ENCODE measurements at places on chromosomes 5 and 9. TPM values are rescaled to one million over a fixed set of nuclear protein-coding genes. Genes with fewer than 3 reads are reported as not detected.
A peak's percentile ranks its signal among the peaks of the same experiment; 100 is the strongest.

DNA sequence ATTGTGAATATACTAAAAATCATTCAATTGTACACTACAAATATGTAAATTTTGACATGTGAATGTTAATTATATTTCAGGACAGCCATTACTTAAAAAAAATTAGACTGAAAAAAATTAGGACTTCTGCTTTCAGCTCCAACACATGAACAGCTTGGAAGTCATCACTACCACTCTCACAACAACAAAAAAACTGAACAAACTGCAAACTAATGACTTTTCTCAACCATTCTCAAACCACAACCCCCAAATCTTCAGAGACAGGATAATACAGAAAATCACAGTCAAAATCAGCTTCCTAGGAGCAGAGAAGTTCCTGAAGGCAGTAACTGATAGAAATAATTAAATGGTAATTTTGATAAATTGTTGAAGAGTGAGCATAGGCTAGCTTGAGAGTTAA lies 686.4 kb downstream of the TLE1 start:
- no peak for DNase-seq

DNA sequence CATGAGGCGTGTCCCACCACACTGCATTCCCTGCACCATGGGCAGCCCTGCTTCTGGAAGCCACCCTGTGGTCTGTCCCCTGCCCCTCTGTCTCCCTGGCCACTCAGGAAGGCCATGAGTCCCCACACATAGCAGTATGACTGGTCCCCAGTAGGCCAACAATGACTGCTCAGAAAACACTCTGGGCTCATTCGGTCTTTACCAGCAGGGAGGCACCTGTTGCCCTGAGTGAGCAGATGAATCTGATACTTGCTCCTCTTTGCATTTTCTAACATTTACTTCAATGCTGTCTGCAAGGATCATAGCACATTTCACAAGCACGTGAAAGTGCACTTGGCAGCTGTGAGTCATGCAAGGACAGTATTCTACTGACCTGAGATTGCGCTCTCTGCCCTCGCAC lies 365.4 kb upstream of the IRX1 start:
- DNase-seq = no peak

DNA sequence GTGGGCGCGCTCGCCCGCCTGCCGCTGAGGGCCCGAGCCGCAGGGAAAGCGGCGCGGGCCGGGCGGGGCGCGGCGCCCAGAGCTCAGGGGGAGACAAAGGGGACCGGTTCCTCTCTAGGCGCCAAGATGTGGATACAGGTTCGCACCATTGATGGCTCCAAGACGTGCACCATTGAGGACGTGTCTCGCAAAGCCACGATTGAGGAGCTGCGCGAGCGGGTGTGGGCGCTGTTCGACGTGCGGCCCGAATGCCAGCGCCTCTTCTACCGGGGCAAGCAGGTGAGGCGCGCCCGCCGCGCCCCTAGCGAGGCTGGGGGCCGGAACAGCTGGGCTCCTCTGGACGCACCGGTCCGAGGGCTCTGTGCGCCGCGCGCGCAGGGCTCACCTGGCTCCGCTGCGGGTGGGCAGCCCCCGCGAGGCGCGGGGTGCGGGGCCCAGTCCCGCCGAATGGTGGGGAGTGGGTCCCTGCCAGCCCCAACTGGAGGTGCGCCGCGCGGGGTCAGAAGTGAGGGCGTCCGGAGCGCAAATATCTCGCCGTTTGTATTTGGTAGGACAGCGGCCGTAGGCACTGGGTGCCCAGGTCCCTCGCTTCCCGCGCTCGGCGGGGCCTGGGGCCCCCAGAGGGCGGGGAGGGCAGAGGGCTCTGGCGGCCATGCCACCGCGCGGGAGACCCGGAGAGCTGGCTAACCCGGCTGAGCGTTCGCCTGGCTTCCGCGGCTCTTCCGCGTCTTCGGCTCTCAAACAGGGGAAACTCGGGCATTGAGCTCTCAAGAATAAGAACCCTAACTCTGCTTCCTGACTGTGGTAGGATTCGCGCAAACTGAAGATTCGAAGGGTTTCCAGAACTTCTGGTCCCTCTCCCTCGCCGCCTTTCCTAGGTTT lies 607 bp downstream of the UHRF2 start:
- no peak for DNase-seq

- DNase-seq = no peak
Measured at GRCh38 chr9:131278702-131279111, 2.4 kb upstream of the FAM78A start.

Gene HNRNPAB
- 228 TPM for total RNA-seq

DNA sequence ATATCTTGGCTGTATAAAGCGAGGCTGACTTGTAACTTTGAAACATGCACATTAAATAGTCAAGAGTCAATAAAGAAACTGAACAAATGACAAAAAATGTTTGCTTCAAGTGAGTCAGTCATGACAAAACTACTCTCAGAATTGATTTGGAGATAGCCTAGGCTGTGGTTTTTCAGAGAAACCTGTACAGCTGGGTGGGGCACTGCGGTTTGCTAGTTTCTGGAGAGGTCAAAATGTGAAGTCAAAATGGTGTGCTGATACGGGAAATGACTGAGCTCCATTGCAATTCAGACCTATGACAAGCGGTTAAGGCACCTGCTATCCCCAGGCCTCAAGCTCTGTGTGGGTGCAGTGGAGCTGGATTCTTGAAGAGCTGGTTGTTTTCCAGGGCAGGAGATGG lies 10.3 kb upstream of the CD180 start:
- peak; percentile 19 for DNase-seq

- DNase-seq = no peak
Measured at GRCh38 chr5:132226516-132227234, 978 bp downstream of the P4HA2 start.

Gene GKAP1
- 5.0 TPM for total RNA-seq

DNA sequence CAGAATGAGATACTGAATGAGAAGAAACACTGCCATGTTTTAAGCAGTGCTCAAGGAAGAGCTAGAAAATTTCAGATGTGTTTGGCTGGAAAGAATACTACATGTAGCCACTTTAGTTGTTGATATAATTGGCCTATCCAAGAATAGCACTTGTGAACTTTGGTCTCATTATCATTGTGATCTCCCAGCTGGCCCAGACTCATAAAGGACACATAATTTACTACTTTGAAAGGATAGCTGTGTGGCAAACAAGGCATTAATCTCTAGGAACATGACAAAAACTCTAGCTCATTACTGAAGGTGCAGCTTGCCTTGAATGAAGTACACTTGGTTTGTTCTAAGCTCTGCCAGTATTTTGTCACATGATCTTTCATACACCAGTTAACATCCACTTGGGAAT lies 356.3 kb downstream of the CSNK1G3 start:
- no peak for DNase-seq

- no peak for DNase-seq
Measured at GRCh38 chr5:41519801-41520200, 9.4 kb upstream of the PLCXD3 start.

GRCh38 chr5:136236479-136237083 lies 43.6 kb upstream of the SMIM32 start:
- DNase-seq = peak; percentile 30

GRCh38 chr5:51559921-51560658 lies 176.8 kb downstream of the ISL1 start:
- DNase-seq = no peak

DNA sequence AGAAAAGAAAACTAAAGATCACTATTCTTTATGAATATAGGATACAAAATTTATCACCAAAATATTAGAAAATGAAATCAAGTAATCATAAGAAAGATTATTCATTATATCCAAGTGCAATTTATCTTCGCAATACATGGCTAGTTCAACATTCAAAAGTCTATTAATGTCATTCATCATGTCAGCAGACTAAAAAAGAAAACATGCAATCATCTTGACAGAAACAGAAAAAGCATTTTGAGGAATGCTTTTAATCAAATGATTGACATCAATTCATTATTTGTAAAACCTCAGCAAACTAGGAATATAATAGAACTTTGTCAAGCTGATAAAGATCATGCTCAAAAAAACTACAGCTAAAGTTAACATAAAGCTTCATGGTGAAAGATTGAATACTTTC lies 40.7 kb downstream of the ATPSCKMT start:
- DNase-seq = no peak

GRCh38 chr5:117359895-117360294 lies 785.3 kb upstream of the SEMA6A start:
- no peak for DNase-seq

- no peak for DNase-seq
Measured at GRCh38 chr9:106800701-106801270, 62.2 kb upstream of the ZNF462 start.

DNA sequence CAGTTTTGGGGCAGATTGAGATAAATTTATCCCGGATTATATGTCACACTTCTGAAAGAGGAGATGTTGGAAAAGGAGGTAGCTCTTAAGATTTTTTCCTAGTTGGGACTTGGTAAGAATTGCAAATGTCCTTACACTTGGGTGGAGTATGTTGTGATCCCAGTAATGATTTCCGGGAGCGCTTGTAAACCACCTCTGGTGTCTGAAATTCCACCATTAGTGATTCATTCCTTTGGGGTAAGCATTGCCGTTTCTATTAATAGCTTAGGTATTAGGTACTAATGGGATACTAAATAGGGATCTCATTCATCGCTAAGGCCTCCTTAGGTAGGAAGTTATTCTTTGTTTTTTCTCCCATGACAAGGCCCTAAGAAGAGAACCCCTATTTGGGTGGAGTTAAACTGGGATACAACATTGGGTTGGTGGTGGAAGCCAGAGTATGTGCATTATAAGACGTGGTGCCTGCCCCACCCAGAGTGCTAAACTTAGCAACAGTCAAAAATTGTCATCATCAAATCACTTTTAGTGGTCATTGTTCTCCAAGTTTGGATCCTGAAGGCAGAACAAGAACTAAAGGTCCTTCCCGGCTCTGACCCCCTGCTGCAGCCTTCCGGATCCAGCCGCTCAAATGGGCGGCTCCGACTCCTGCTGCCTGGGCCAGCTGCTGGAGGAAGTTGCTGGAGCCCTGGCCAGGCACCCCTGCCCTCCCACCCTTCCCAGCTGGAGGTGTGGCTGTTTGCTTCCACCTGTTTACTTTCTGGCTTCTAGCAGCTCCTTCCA lies 31.7 kb upstream of the DAB2IP start:
- DNase-seq = peak; percentile 55

- no peak for DNase-seq
Measured at GRCh38 chr9:93180938-93181337, 3.0 kb upstream of the WNK2 start.

DNA sequence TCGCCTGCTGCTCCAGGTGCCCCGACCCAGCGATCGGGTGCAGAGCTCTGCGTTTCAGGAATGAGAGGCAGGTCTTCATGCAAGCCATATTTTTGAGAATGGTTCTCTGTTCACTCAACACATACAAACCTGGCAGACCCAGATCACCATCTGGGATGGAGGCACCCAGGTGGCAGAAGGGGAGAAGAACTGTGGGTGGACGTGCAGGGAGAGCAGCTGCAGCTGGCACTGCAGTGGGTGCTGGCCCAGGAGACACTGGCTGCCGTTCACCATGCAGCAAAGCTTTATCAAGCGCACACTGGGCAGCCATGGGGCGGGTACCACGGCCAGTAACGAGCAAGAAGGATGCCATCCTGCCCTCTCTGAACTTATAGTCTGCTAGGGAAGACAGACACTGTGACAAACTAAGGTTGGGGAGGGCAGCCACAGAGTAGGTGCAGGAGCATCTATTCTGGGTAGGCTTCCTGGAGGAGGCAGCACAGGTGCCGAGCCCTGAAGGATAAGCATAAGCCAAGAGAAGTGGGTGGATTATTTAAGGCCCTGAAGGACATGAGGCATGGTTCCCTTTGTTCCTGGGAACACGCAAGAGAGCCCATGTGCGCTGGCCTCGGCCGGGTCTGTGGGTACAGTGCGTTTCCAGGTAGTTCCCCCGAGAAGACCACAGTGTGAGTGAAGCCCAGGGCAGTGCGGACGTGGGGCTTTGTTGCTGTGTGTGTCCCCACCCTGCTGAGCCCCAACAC lies 46.2 kb upstream of the FCN2 start:
- DNase-seq = no peak

DNA sequence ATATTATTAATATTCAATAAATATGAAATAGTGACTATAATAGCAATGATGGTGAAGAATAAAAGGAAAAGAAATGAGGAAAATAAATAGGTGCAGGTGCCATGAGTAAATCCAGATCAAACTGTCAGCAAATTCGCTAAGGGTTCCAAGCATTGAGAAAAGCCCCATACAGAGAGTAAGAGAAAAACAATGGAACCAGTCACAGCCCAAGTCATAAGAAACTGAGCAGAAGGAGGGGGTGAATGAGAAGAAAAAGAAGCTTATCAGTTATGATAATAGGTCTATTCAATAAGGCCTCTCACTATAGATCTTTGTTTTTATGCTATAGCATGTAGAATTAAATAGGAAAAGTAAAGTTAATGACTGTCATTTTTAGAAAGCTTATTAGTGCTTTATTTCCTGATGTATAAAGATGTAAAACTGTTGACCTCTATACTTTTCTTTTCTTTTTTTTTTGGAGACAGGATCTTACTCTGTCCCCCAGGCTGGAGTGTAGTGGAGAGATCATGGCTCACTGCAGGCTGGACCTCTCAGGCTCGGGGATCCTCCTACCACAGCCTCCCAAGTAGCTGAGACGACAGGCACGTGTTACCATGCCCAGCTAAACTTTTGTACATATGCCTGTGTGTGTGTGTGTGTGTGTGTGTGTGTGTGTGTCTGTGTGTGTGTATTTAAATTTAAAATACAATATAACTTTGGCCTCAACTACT lies 72.4 kb downstream of the FYB1 start:
- no peak for DNase-seq

Gene SPINK13
- 0.58 TPM for total RNA-seq

DNA sequence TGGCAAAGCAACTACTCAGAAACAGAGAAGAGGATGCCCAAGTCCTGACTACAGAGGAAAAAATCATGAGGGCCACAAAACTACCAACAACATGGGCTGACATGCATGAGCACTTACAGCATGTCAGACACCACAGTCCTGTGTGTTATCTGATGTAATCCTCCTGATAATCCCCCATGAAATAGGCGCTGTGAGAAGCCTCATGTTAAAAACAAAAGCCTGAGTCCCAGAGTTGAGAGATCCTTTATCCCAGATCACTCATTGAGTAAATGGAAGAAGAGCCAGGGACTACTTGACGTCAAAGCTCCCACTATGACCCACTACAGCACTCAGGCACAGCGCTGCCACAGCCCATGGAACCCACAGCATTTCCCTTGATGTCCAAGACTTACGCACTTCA lies 7.2 kb upstream of the SPOCK1 start:
- no peak for DNase-seq

DNA sequence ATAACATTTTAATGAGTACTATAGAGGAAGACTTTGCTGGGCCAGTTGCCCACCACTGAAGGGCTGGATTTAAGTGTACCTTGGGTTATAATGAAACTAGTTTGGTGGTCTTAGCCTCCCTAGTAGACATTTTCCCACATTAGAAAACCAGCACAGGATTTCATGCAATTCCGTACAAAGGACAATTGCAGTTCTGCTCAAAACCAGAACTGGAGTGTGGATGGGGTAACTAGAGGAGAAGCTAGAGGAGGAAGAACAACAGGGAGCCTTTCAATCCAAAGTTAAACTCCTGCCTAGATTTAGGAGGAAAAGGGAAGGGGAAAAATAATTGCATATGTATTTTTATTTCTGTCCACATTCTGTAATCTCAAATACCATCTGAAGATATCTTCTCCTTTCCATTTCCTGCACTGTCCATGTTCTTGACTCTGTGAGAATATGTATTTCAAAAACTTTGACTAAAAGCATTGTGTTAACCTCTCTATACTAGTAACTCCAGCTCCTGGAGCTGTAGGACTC lies 97.5 kb upstream of the SSBP2 start:
- no peak for DNase-seq
